ENCODE measurements at places on chromosomes 16 and 17.

DNA sequence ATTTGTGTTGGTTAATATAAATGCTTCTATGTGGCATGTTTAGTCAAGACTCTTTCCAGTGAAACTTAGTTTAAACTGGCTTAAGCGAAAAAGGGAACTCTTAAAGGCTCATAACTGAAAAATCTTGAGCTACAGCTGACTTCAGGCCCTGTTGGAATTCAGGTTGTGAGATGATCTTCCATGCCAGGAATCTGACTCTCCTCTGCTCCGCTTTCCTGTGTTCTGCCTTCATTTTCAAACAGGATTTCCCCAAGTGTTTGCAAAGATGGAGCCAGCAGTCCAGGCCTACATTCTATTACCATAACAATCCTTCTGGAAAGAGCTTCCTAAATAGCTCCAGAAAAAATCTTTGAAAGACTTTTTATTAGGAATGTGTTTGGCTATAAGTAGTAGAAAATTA, 134.9 kb downstream of the NLK start:
- DNase-seq, result no peak

DNA sequence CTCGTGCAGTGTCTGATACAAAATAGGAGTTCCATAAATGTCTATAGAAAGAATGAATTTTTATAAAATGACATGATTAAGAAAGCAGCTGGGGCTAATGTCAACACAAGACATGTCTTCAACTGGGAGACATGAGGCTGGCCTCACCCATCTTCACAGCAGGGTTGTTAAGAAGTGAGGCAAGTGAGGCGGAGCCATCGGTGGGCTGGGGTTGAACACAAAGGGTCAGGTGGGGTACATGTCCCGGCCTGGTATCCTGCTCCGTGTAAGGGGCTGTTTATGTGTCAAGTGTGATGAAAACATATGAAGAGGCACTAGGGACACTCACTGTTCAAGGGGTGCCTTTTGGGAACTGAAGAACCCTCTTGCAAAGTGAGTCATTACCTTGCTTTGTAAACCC, 22.1 kb downstream of the CDK5R1 start:
- DNase-seq, result no peak

DNA sequence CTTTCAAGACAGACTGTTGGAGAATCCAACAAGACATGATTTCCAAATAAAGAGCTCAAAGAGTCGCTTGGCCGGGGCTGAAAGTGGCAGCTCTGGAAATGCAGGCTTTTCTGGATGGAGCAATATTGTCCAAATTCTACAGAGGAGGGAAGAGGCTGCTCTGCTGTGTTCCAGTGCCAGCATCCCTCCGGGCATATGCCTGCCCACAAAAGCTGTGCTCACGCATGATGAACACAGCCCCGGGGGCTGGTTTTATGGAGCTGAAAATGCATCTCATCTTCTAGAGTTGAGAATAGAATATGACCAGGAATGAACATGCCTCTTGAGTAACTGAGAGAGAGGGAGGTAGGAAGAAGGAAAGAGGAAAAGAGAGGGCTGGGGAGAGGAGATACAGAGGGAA, 74.7 kb upstream of the TOX3 start:
- no peak for DNase-seq

GRCh38 chr16:88669980-88670379, 7.1 kb upstream of the MVD start:
- DNase-seq, result no peak

DNA sequence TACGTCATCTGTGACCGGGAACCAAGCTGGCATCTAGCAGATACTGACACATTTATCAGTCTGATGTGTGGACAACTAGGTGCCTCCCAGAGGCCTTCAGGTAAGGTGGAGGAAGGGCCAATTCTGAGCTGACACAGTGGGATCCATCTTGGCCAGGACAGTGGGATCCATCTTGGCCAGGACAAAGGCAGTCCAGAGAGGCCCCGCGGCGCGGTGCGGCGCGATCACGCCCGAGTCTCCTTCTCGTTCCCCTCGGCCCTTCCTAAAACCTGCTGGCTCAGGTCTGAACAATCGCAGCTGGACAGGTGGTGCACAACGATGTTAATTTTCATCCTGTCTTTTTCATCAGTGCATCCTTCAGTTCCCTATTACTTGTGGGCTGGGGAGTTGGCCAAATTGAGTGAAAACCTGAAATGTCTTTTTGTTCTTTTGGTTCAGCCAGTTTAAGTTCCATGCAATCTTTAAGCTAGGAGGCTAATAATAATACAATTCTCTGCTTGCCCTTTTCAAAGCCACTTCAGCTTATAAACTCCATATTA, 486 bp upstream of the WSB1 start:
- no peak for DNase-seq

DNA sequence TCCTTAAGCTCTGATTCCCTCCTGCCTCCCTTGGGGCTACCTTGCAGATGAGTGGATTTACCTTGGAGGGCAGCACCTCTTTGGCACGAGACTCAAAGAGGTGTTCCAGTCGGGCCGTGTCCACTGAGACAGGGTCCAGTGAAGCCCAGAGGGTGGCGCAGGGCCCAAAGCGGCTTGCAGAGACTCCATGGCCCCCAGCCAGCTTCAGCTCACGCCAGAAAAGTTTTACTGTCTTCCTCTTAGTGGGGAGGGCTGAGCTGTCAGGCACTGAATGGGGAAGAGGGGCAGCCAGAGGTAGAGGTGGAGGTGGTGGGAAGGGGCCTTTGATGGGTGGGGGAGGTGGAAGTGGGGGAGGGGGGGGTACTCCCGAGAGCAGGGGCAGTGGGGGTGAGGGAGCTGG, 6.7 kb downstream of the TMEM208 start:
- no peak for DNase-seq

GRCh38 chr16:15434425-15435215, at the start of gene BMERB1:
Gene BMERB1, plus strand, starts transcription at chr16:15434588. Its CDS starts 66 bp downstream, at chr16:15434654.
- DNase-seq, result peak; percentile 50

DNA sequence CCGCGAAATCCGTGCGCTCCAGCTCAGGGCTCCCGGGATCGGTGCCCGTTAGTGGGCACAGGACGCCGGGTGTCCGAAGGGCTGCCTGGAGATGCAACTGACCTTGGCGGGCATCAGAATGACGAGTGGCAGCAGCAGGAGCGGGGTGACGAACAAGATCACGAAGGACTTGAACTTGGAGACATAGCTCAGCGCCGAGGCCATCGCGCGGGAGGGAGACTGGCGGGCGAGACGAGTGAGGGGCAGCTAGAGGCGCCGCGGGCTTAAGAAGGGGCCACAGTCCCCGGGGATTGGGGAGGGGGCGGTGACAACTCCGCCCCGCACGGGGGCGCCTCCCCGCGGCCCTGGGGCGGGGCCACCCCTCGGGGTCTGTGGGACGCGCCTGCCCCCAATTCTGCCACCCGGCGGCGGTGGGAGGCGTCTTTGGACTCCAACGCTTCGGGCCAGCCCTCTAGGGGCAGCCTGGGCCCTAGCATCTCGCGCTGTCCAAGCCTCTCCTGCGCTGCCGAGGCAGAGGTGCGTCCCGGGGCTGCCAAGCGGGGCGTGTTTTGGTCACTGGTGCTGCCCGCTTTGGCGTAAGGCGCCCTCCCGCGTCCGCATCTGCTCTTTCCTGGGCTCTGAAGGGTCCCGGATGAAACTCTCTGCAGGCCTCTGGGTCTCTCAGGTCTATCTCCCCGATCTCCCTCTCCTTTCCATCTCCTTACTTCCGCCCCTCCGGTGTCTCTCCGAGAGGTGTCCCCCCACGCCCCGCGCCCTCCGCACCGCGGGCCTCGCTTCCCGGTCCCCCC, at the start of gene SLC13A5:
Gene SLC13A5, minus strand, starts transcription at position 240 of the 788 bp plus-strand sequence. Its CDS starts 36 bp downstream, at position 204.
- DNase-seq, result no peak

DNA sequence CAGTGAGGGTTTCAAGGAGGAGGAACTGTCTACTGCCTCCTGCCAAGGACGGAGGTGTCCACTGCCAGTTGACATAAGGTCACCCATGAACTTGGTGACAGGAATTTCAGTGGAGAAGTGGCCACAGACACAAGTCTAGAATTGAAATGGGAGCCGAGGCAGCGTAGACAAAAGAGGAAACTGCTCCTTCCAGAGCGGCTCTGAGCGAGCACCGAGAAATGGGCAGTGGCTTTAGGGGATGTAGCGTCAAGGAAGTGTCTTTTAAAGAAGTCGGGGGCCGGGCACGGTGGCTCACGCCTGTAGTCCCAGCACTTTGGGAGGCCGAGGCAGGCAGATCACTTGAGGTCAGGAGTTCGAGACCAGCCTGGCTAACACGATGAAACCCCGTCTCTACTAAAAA, 3.1 kb upstream of the SERPINF1 start:
- no peak for DNase-seq

DNA sequence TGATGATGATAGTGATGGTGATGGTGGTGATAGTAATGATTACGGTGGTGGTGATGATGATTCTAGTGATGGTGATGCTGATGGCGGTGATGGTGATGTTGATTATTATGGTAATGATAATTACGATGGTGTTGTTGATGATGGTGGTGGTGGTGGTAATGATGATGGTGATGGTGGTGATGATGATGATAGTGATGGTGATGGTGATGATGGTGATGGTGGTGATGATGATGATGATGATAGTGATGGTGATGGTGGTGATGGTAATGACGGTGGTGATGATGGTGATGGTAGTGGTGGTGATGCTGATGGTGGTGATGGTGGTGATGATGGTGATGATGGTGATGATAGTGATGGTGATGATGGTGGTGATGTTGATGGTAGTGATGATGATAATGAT, 370.0 kb downstream of the CDH13 start:
- DNase-seq, result no peak

- DNase-seq, result no peak
These were observed 47.6 kb downstream of the XPO6 start for GRCh38 chr16:28164140-28164539.

- no peak for DNase-seq
These were observed 40.1 kb upstream of the RHOT1 start for GRCh38 chr17:32102172-32102571.

DNA sequence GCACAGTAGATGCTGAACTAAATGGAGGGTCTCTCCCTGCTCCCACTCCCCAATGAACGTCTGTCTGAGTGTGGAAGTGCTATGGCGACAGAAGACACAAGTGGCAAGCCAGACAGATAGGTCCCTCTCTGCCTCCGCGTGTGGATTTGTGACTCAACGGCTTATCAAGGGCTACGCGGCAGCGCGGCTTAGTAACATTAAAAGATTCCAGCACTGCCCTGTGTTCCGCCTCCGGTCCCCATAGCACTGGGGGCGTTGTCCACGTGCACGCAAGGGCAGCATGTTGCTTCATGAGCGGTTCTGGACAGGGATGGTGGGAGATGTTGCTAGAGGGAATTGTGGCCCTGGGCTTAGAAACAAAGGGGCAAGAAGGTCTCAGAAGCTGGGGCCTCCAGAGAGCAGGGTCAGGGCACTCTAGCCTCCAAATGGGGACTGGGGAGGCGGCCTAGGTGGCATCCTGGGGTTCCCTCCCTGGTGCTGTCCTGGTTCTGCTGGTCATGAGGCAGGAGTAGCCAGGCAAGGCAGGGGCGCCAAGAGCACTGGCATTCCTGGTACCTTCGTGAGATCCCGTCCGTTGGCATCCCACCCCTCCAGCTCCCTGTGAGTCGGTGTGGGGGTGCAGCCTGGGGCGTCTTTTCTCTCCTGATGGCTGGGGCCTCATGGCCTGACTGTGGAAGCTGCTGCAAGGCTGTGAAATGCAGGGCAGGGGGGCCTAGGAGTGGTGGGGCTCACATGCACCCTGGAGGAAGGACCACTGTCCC, 9.1 kb downstream of the CRHR1 start:
- DNase-seq, result no peak

DNA sequence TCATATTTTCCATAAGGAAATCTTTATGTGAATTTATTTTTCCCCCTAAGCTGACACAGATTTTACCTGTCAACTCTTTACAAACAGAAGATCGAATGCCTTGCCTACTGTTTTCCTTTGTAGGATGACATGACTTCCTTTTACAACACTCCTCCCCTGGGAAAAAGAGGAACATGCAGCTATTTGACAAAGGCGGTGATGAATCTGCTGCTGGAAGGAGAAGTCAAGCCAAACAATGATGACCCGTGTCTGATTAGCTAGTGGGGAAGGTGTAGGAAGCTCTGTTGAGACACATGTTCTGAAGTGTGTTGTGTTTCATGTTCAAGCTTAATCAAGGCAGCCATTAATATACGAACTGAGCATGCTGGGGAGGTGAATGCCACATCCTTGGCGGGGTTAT, 238.0 kb downstream of the PHKB start:
- DNase-seq, result no peak

GRCh38 chr17:27349540-27350021, 55.7 kb downstream of the WSB1 start:
- DNase-seq, result no peak

GRCh38 chr16:66442502-66443268, 15.6 kb downstream of the BEAN1 start:
- DNase-seq, result no peak

DNA sequence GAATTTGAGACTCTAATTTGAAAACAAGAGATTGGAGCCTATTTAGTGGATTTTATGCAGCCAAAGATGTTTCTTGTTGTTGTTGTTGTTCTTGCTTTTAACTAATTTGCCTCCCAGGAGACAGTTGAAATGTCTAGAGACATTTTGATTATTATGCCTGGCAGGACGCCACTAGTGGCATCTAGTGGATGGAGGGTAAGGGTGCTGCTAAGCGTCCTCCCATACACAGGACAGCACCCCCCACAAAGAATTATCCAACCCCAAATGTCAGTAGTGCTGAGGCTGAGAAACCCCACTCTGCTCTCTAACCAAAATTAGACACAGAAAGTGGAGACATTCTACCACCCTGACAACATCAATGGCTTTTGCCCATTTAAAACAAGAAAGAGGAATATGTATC, 15.4 kb upstream of the HSBP1 start:
- DNase-seq, result no peak

DNA sequence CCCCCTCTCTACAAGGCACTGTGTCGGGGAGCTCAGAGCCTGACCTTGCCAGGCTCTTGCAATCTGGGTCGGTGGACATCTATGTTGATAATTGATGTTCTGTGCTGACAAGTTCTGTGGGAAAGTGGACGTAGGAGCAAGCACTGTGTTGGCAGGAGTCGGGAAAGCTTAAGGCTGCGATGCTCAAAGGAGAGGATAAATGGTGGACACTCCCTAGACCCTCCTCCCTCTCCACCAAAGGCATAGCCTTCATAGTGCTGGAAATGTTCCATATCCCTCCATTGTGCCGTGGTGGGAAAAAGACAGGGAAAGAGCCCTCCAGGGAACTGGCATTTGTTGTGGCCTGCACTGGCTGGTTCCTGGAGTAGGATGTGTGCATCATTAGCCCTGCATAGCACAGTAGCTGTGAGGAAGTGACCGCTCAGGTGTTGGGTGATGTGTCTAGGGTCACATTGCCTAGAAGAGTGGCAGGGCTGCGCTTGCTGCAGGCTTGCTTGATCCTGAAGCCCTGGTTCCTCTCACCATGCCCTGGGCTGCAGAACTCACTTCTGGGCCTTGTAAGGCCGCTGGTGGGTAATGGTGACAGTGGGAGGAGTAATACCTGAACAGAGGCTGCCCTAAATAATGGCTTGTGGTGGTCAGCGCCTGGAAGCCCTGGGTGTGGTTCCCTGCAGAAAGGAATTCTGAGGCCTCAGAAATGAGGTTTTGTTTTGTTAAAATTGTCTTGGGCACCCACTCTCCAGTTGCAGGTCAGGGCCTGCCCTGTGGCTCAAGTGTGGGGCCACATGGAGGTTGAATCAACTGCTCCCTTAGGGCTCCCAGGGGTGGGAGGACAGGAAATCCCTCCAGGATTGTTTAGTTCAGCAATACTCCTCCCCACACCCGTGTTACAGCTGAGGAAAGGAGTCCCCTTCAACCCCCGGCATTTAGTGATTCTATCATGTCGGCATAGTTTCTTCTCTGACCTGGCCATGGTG, 62.6 kb downstream of the KSR1 start:
- no peak for DNase-seq

GRCh38 chr17:33498069-33498468, 205.0 kb upstream of the ASIC2 start:
- DNase-seq, result no peak

Data from NCI-H526 treated with DMSO at 0.1 percent for 48 hours (cell line).